Activated T-helper 1 cell treated with anti-CD3 and anti-CD28 coated beads, Interleukin-12 subunit alpha, Interleukin-12 subunit beta, Interleukin-2, Interleukin-4 antibody, amounts not matched to agents 30 ng/mL and 10 ng/mL and 1 ng/mL, durations not matched to agents 14 hours and 24 hours and 36 hours (primary cell): ENCODE measurements at places on chromosomes 6 and 20. TPM values are rescaled to one million over a fixed set of nuclear protein-coding genes. Genes with fewer than 3 reads are reported as not detected.

Gene TFAP2B
- not detected in 2 replicates for total RNA-seq

Gene STMND1
- not detected in 2 replicates for total RNA-seq

Gene IP6K3
- not detected in 2 replicates for total RNA-seq

DNA sequence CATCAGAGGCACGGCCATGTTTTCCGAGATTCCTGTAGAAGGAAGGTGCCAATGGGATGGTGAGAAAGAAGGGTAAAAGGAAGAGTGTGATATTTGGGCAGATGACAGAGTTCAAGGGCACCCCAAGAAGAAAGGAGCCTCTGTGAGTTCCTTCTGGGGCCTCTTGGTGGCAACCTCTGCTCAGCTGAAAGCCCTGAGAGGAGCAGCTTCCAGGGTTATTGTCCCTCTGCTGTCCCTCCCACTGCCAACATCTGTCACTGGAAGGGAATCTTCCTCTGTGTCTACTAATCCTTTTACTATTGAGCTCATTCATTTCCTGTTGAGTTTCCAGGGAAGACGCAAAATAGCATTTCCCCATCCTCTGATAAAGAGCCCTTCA is 40.0 kb upstream of the KCNK16 start:
- H3K36me3 ChIP-seq: no peaks in the 10 kb centered on the region
- no peaks in the 10 kb centered on the region for H3K4me1 ChIP-seq
- no peak overlapping the region for H3K4me3 ChIP-seq

GRCh38 chr6:118912646-118913045 is 18.7 kb downstream of the ASF1A start:
- no peaks in the 10 kb centered on the region for H3K27me3 ChIP-seq
- H3K4me1 ChIP-seq: no peaks in the 10 kb centered on the region
- DNase-seq: no peak
- H3K36me3 ChIP-seq: peaks cover 54% of the 10 kb centered on the region

- peaks cover 45% of the 10 kb centered on the region for H3K36me3 ChIP-seq
- no peak for DNase-seq
- no peak overlapping the region for H3K4me3 ChIP-seq
- H3K27me3 ChIP-seq: no peaks in the 10 kb centered on the region
- H3K27ac ChIP-seq: no peak overlapping the region
These were observed 15.9 kb upstream of the TBC1D20 start for GRCh38 chr20:478010-478948.

- no peak overlapping the region for H3K4me3 ChIP-seq
- no peak for DNase-seq
- peaks cover 22% of the 10 kb centered on the region for H3K36me3 ChIP-seq
- H3K4me1 ChIP-seq: no peaks in the 10 kb centered on the region
- no peaks in the 10 kb centered on the region for H3K27me3 ChIP-seq
These were observed 135.4 kb downstream of the REV3L start for GRCh38 chr6:111347589-111347988.

GRCh38 chr6:149277621-149278020 is 39.9 kb upstream of the TAB2 start:
- H3K36me3 ChIP-seq: peaks cover 1% of the 10 kb centered on the region
- no peak for DNase-seq
- peaks cover 43% of the 10 kb centered on the region for H3K4me1 ChIP-seq
- H3K27me3 ChIP-seq: no peaks in the 10 kb centered on the region
- H3K27ac ChIP-seq: no peak overlapping the region

DNA sequence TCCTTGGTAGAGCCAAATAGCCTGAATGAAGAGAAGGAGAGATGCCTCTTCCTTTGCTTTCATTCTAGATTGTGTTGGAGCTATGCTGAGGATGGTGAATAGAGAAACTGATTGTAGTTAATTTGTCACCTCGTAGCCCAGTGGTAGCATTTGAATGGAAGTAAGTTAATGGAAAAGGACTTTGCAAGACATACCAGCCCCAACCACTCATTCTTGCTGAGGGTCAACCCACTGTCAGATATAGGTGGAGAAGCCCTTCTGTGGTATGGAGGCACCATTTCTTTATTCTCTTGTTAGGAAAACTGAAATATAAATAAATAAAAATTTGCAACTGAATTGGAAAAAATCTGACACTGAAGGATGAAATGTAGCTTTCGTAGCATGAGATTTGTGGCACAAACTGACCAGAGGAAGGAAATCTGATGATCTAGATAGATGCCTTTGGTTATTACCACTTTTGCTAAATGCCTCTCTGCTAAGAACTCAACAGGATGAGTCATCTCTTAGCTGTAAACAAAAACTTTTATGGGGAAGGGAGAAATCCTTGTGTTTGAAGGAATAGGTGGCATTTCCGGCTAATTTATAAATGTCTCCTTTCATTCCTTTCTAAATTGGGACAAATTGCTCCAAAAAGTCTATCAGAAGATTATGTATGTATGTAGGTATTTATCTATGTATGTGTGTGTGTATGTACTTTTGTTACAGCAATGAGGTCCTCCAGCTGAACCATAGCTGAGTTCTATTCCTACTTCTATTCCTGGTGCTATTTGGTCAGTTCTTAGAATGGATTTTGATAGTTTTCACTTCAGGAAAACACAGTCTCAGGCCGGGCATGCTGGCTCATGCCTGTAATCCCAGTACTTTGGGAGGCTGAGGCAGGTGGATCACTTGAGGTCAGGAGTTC is 76.5 kb upstream of the SUPT3H start:
- H3K36me3 ChIP-seq: peaks cover 31% of the 10 kb centered on the region
- DNase-seq: no peak
- H3K4me3 ChIP-seq: no peak overlapping the region
- H3K27me3 ChIP-seq: no peaks in the 10 kb centered on the region
- H3K4me1 ChIP-seq: peaks cover 53% of the 10 kb centered on the region

- H3K27me3 ChIP-seq: no peaks in the 10 kb centered on the region
- H3K36me3 ChIP-seq: peaks cover 6% of the 10 kb centered on the region
- no peak overlapping the region for H3K4me3 ChIP-seq
- no peak overlapping the region for H3K27ac ChIP-seq
- no peaks in the 10 kb centered on the region for H3K4me1 ChIP-seq
- no peak for DNase-seq
These were observed 58.3 kb upstream of the TMEM181 start for GRCh38 chr6:158501360-158502262.
